ENCODE measurements at places on chromosomes 1 and 21.

- no peak for DNase-seq
- H3K4me3 ChIP-seq: no peak overlapping the region
- H3K27me3 ChIP-seq: no peaks in the 10 kb centered on the region
- H3K36me3 ChIP-seq: no peaks in the 10 kb centered on the region
- H3K4me1 ChIP-seq: no peaks in the 10 kb centered on the region
Observed at GRCh38 chr1:104726917-104727316, 977.2 kb downstream of the AMY1C start.

DNA sequence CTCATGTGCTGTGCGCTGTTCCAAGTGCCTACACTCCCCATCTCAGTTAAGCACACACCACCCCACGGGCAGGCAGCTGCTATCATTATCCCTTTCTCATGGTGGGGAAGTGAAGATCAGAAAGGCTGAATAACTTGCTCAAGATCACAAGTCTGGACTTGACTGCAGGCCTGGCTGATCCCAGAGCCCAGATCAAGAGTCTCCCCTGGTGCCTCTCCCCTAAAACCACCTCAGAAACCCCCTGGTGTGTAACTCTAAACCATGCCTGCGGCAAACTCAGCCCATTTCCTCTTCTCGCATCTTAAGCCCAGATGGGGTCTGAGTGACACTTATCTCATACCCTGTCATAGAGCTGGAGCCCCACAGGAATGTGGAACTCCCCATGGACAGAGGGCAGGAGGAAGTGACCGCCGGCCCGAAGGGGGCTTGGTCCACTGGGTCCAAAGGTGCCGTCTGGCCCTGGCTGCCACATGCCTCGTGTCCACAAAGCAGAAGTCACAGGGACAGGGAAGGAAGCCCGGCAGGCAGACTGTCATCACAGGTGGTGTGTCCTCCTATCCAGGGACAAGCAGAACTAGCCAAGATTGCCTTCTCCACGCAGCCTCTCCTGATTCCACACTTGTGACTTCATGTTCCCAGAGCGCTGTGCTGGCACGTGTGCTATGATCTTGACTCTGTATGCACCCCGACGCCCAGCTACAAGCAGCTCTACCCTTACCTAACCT is 92.1 kb downstream of the SYF2 start:
- peaks cover 17% of the 10 kb centered on the region for H3K27me3 ChIP-seq
- DNase-seq: peak; percentile 32
- no peaks in the 10 kb centered on the region for H3K36me3 ChIP-seq
- H3K4me3 ChIP-seq: no peak overlapping the region

DNA sequence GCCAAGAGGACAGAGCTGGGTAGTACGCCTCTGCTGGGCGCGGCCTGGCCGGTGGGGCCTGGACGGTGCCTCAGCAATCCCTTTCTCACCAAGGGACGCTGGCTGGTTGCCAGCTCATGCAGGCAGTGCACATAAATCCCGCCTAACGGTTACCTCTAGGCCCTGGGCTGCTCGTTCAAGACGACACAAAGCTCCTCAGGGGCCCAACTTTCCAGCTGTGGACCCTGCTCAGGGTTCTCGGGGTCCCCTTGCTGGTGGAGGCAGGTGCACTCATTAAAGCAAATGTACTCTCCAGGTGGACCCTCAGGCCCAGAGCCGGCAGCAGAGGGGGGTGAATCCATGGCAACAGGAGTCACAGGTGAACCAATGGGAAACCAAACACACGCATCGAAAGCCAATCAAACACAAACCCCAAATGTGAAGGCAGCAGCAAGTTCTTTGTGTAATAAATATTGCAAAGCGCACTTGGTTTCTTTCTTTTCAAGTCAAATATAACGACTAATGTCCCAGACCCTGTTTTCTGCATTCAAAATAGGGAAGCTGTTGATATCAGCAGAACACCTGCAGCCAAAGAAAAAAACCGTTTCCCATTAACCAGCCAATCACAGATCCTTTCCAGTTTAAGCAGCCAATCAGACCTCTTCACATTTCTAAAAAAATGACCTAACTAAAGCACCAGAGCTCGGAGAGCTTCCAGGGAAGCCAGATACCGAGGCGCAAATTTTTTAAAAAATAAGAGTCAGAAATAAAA is 26.1 kb upstream of the CLSTN1 start:
- DNase-seq: no peak
- H3K36me3 ChIP-seq: peaks cover 9% of the 10 kb centered on the region
- no peak overlapping the region for H3K27ac ChIP-seq
- peak overlapping the region; percentile 63 for H3K4me3 ChIP-seq
- peaks cover 11% of the 10 kb centered on the region for H3K4me1 ChIP-seq

DNA sequence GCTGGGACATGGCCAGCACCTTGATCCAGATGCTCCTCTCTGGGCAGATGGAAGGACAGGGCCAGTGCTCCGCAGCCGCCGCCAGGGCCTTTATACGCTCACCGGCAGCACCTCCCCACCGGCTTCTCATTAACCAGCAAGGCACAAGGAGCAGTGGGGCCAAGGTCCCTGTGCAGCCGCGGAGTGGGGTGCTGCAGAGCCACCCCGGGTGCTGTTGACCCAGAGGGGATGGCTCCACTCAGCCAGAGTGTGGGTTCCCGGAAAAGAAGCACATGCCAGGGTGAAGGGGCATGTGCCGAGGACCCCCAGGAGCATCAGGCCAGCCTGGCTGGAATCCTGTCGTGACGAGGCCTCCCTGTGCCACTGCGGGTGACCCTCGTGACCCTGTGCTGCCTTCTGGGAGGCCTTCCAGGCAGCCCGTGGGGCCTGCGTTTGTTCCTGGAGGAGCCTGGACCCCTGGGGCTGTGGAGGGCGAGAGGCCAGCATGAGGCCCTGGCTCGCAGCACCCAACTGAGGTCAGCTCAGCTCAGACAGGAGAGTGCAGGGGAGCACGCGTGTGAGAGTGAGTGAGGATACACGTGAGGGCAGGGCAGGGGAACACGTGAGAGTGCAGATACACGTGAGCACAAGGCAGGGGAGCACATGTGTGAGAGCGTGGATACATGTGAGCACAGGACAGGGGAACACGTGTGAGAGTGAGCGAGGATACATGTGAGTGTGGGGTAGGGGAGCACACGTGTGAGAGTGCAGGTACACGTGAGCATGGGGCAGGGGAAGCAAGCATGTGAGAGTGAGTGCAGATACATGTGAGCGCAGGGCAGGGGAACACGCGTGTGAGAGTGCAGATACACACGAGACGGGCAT is at the start of gene FTCD:
Gene FTCD, minus strand, starts transcription at position 66 of the 864 bp plus-strand sequence. Its CDS starts 56 bp downstream, at position 10.
- H3K27ac ChIP-seq: no peak within 1 kb of the TSS
- H3K4me1 ChIP-seq: no peaks in the 10 kb centered on the region
- DNase-seq: no peak

- H3K36me3 ChIP-seq: no peaks in the 10 kb centered on the region
- H3K27ac ChIP-seq: no peak overlapping the region
- no peaks in the 10 kb centered on the region for H3K4me1 ChIP-seq
- H3K4me3 ChIP-seq: no peak overlapping the region
- DNase-seq: no peak
- no peaks in the 10 kb centered on the region for H3K27me3 ChIP-seq
Observed at GRCh38 chr1:80305466-80305865, 1298.9 kb upstream of the ADGRL4 start.

- no peaks in the 10 kb centered on the region for H3K4me1 ChIP-seq
- DNase-seq: peak; percentile 67
- no peak overlapping the region for H3K27ac ChIP-seq
- no peaks in the 10 kb centered on the region for H3K27me3 ChIP-seq
Observed at GRCh38 chr1:43763497-43763973, 56.2 kb downstream of the ST3GAL3 start.

- peak overlapping the region; percentile 79 for H3K27ac ChIP-seq
- H3K4me3 ChIP-seq: no peak overlapping the region
- peak; percentile 17 for DNase-seq
- peaks cover 24% of the 10 kb centered on the region for H3K4me1 ChIP-seq
Observed at GRCh38 chr1:198101716-198102453, 54.9 kb upstream of the NEK7 start.

GRCh38 chr1:37860346-37860666 is 914 bp upstream of the MTF1 start:
- no peak for DNase-seq
- peaks cover 34% of the 10 kb centered on the region for H3K4me1 ChIP-seq
- H3K27ac ChIP-seq: peak overlapping the region; percentile 96
- no peaks in the 10 kb centered on the region for H3K27me3 ChIP-seq
- H3K36me3 ChIP-seq: peaks cover 20% of the 10 kb centered on the region

DNA sequence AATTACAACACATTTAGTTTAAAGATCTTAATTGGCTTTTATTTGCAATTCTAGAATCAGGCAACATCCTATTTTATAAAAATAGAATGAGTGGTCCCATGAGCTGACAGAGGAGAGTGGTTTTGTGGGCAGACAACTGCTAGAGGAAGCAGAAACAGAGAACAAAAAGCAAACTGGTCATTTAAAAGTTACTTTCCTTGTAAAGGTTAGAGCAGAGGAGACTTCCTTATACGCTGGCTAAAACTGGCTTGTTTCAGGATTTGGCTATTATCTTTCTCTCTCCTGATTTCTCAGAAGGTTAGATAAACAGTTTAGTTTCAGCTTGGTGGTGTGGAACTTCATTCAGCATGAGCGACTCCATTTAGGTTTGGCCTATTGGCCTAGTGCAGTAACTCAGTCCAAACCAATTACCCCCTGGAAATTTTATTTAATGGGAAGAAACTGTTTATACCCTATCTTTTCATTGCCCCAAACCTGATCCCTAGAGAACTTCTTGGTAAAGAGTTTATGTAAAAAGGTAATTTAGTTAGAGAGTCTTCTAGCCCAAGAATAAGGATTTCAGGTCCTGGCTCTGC is 32.2 kb upstream of the IL20 start:
- no peak overlapping the region for H3K4me3 ChIP-seq
- H3K27me3 ChIP-seq: no peaks in the 10 kb centered on the region
- no peaks in the 10 kb centered on the region for H3K36me3 ChIP-seq
- H3K4me1 ChIP-seq: peaks cover 36% of the 10 kb centered on the region

GRCh38 chr1:203325026-203325417 is 19.7 kb downstream of the BTG2 start:
- H3K4me1 ChIP-seq: peaks cover 86% of the 10 kb centered on the region
- H3K36me3 ChIP-seq: no peaks in the 10 kb centered on the region
- peak overlapping the region; percentile 80 for H3K27ac ChIP-seq

DNA sequence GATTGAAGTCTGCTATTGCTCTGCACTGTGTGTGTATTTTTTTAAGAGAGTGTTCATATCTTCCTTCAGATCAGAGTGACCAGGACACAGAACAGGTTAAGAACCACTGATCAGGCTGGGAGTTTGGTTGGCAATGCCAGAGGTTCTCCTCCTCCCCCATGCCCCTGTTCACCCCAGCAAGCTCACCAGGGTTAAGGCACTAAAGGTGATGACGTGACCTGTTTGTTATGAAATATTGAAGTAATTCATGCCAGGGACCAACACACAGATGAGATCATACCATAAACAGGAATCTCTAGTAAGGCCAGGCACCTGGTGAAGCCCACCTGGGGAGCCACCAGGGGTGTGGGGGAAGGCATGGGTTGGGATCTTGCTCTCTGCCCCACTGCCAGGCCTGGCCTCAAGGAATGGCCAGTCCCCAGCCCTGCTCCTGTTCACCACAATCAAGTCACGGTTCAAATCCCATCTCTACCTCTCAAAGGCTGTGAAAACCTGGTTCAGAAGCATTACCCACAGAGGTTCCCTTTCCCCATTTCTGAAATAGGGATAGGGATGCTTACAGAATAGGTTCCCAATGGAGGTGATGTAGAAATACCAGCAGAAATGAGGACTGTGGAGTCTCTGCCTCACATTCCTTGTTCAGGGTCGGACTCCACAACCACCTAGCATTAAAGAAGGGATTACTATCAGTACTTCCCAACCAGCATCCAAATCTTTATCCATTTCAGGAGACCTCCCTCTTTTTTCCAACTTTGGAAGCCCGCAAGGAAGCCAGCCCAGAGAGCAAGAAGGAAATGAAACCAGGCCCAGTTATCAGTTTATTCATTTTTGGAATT is 2.4 kb downstream of the ID3 start:
- H3K27ac ChIP-seq: peak overlapping the region; percentile 80
- peak overlapping the region; percentile 89 for H3K4me3 ChIP-seq
- H3K4me1 ChIP-seq: peaks cover 54% of the 10 kb centered on the region
- H3K27me3 ChIP-seq: peaks cover 3% of the 10 kb centered on the region
- H3K36me3 ChIP-seq: peaks cover 28% of the 10 kb centered on the region

- no peaks in the 10 kb centered on the region for H3K4me1 ChIP-seq
- H3K4me3 ChIP-seq: no peak overlapping the region
- no peaks in the 10 kb centered on the region for H3K36me3 ChIP-seq
- no peaks in the 10 kb centered on the region for H3K27me3 ChIP-seq
Observed at GRCh38 chr1:229170274-229170673, 100.6 kb upstream of the RAB4A start.

GRCh38 chr1:190244406-190244805 is 233.3 kb downstream of the BRINP3 start:
- no peak overlapping the region for H3K27ac ChIP-seq
- H3K36me3 ChIP-seq: no peaks in the 10 kb centered on the region
- no peaks in the 10 kb centered on the region for H3K27me3 ChIP-seq
- no peak for DNase-seq
- no peaks in the 10 kb centered on the region for H3K4me1 ChIP-seq
- no peak overlapping the region for H3K4me3 ChIP-seq

DNA sequence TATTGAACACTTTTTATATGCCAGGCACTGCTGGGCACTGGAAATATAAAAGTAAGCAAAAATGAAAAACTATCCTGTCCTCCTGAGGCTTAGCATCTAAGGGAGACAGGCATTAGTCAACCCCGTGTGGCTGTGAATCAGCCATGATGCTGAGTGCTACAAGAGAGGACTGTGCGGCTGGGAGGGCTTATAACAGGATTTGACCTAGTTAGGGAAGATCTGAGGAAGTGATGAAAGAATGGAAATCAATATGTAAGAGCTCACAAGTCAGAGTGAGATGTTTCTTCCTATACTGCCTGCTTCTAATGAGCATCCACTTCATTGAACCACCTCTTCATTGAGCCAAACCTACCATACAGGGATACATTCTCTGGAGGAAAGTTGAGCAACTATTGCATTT is 15.1 kb downstream of the TRIM45 start:
- peaks cover 49% of the 10 kb centered on the region for H3K36me3 ChIP-seq
- H3K27ac ChIP-seq: no peak overlapping the region
- DNase-seq: peak; percentile 18
- H3K4me1 ChIP-seq: peaks cover 11% of the 10 kb centered on the region

DNA sequence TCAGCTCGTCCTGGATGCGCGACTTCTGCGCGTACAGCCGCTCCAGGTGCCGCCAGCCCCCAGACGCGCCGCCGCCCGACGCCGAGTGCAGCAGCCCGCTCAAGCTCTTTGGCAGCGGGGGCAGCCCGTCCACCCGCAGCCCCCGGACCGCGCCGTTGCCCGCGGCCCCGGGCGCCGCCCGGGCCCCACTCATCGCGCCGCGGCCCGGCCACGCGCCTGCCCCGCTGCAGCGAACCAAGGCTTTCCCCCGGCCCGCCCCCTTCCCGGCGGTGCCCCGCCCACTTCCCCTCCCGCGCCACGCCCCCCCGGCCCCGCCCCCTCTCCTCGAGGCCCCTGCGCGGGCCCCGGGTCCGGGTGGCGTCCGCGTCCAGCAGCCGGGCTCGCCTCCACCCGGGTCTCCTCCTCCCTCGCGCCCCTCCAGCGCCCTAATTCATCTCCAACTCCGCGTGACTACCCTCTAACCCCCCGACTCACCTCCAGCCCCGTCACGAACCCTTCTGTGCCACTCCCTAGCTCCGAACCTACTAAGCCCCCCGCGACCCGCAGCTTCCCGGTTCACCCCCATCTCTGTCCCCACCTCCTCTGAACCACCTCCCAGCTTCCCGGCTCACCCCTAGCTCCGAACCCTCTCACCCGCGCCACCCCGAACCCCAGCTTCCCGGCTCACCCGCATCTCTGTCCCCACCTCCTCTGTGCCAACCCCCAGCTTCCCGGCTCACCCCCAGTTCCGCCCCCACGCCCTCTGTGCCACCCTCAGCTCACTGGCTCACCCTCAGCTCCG is at the start of gene FAM89A:
Gene FAM89A, minus strand, starts transcription at position 236 of the 781 bp plus-strand sequence. Its CDS starts 43 bp downstream, at position 193.
- H3K36me3 ChIP-seq: peaks cover 10% of the 10 kb centered on the region
- DNase-seq: peak; percentile 73
- H3K4me1 ChIP-seq: peaks cover 34% of the 10 kb centered on the region
- peaks cover 2% of the 10 kb centered on the region for H3K27me3 ChIP-seq
- peak within 1 kb of the TSS; percentile 57 for H3K27ac ChIP-seq

- H3K4me3 ChIP-seq: no peak overlapping the region
- no peaks in the 10 kb centered on the region for H3K36me3 ChIP-seq
- peaks cover 35% of the 10 kb centered on the region for H3K27me3 ChIP-seq
Observed at GRCh38 chr1:200034262-200034557, 6.7 kb downstream of the NR5A2 start.

All from activated CD8-positive, alpha-beta T cell treated with anti-CD3 and anti-CD28 coated beads for 36 hours (primary cell).